Amniotic epithelial cell (primary cell): ENCODE measurements at places on chromosomes 2 and 18.

- DNase-seq = no peak
Measured at GRCh38 chr18:55001394-55002024, 42.2 kb upstream of the CCDC68 start.

- no peak for DNase-seq
Measured at GRCh38 chr2:60544954-60545560, 8.4 kb downstream of the BCL11A start.

DNA sequence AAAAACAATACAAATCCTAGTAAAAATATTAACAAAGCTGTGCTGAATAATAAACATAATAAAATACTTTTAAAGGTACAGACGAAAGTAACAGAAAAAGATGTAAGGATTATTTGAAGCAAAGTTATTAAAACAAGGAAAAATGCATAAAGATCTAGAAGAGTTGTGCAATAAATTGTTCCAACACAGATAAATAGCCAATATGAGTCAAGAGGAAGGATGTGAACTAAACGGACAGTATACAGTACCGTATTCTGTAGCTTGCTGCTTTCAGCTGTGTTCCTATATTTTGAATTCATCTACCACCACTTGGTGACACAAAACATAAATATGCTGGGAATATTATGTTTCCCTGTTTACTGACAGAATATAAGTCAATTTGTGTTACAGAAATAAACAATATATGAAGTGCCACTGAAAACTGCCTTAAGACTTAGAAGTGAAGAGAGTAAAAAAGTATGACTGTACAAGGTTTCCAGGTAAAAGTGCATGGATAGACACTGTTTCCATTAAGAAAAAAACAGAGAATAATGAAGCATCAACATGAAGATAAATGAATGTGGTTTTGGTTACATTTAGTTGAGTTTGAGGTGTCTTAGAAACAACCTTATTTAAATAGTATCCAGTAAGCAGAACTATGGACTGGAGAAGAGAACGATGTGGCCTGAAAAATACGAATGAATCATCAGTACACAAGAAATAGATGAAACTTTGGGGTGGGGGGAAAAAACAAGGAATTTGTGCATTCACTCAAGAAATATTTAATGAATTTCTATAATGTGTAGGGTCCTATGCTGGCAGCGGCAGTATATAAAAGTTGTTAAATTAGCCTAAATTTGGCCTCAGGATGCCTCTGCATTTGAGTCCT lies 13.1 kb downstream of the PPP3R1 start:
- DNase-seq = peak; percentile 58

DNA sequence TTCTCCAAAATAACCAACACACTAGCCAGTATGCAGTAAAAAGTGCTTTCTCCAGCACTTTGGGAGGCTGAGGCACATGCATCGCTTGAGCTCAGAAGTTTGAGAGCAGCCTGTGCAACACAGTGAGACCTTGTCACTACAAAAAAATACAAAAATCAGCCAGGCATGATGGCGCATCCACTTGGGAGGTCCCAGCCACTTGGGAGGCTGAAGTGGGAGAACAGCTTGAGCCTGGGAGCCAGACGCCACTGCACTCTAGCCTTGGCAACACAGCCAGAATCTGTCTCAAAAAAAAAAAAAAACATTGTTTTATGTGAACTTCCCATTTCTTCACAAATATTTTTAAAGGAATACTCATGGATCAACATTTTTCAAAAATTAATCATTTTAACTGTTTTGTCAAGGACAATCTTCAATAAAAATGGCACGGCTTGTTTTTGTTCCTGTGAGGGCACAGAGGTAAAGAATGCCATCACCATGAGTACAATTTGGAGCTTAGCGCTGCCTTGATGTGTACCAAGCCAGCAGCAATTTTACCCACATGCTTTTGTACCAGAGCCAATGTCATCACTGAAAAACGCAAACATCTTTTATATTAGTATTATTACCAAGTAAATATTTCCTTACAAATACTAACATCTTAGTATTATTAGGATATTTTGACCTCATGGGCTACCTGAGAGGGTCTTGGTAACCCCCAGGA lies 26.7 kb downstream of the RAB1A start:
- no peak for DNase-seq

GRCh38 chr18:32629981-32630700 lies 142.7 kb downstream of the KLHL14 start:
- DNase-seq = no peak

GRCh38 chr2:29375843-29376242 lies 260.6 kb downstream of the CLIP4 start:
- peak; percentile 78 for DNase-seq

- DNase-seq = peak; percentile 16
Measured at GRCh38 chr2:157468931-157469708, 25.2 kb upstream of the CYTIP start.

- peak; percentile 34 for DNase-seq
Measured at GRCh38 chr2:207833251-207833751, 63.6 kb upstream of the FZD5 start.

DNA sequence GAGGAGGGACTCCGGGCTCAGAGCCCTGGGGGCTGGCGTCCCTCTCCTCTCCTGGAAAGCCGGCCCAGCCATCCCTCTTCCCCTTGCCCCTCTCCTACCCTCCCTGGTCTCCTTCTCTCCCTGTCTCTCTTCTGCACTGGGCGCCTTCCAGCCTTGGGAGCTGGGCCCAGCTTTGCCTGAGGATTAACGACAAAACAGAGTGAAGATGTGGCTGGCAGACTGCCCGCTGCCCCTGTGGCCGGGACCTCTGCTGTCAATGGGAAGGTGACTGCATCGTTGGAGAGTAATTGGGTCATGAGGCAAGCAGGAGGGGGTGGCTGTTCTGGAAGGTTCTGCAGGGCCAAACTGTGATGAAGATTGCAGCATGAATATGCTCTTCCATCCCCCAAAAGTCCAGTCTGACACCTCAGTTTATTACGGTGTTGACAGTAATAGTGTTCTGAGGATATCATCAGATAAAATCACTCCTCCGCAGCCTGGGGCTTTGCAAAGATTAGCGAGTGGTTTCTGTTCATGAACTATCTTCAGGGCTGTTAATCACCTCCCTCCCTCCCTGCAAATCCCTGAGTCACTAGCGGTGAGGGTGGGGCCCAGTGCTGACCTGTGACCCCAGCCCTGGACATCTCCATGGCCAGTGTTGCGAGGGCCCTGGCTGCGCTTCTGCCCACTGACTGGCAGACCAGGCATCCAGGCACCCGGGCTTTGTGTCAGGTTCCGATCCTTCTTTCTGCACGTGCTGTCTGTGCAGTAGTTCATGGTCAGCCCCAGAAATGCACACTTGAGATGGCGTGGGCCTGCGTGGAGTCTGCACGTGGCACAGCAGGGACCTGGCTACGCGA lies 23.0 kb downstream of the RTP5 start:
- DNase-seq = peak; percentile 94

DNA sequence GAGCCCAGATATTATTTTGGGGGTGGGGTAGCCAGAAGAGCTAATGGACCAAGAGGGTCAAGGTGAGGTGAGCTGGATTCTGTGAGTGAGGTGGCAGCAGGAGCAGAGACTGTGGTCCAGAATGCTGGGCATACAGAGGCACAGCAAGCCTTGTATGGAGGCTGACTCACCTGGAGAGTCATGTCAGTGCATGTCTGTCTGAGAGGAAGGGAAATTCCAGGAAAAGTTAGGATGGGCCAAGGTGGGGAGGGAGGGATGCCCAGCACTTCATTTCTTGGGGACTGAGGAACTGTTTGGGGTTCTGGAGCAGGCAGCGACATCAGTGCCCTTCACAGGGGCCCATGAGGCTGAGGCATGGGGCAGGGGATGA lies 21.1 kb downstream of the PER2 start:
- DNase-seq = peak; percentile 4

DNA sequence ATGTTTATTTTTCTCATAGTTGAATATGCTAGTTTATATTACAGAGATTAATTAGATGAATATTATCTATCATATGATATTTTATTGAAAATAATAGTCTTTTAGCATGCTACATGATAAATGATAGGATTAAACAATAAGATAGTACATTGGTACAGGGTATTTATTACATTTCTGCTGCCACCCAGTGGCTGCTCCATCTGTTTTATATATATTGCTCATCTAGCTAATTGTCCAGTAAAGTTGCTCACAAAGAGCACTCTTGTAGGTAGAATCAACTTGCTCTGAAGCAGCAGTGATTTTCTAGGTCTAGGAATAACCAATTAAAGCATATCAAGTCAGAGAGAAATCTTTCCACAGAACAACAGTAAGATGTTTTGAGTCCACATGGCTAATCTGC lies 183.3 kb downstream of the ASXL3 start:
- DNase-seq = peak; percentile 3

DNA sequence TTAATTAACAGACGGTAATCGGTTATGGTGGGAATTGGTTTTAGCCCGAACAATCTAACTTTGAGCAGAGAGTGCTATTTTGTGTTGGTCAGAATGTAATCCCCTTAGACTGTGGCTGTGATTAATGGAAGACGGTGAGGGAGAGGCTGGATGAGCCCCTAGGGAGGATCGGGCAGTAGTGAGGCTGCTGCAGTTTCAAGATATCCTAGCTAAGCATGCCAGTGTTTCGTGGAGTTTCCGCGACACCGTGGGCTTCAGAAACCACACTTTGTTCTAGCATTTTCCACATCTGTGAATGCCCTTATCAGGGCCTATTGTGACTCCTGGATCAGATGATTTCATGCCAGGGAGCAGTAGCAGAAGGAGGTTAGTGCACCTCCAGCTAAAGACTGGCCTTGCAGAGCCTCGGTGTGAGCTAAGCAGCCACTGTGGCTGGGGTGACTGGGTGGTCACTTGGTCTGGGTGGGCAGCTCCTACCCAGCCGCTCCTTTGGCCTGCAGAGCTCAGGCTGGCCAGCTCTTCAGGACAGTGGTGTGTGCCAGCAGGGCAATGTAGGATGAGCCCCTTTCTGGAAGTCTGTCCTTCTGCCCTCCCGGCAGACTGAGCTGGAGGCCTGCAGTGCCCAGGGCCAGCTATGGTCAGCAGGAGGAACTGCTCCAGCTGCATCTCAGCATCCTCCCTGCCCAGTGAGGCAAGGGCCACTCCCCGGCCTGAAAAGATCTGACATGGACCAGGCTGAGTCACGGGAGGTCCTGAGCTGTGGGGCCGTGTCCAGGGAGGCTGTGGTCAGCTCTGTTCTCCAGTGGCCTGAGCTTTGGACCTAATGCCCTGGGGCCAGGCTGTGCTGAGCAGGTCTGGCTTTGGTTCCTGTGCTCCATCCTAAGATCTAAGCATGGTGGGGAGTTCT lies 142.6 kb upstream of the GPC1 start:
- DNase-seq = no peak

GRCh38 chr2:39873586-39873985 lies 94.5 kb upstream of the THUMPD2 start:
- no peak for DNase-seq

DNA sequence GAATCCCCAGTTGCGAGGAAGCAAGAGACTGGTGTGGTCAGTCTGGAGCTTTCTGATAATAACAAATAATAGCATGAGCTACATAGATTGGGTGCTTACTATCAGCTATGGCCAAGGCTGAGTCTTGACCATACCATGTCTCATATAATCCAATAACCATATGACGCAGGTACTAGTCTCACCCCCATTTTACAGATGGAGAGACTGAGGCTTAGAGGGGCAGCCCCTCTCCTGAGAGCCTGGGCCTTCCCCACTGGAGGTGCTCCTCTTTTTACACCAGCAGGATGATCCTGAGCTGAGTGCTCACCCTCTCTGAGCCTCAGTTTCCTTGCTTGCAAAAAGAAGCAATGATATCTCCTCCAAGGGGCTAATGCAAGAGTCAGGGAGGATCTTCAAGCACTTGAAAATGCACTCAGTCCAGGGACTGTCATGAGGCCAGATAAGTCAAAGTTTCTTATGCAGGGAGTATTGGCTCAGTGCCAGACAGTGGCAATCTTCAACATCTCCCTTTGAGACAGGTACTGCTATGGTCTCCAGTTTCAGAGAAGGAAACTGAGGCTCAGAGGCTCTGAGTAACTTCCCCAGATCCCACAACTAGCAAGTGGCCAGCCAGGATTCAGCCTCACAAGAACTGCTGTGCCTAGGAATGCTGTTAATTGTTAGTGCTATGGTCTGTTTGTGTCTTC lies 149.7 kb downstream of the TFCP2L1 start:
- DNase-seq = no peak

GRCh38 chr18:22318745-22319407 lies 98.8 kb downstream of the CTAGE1 start:
- DNase-seq = peak; percentile 96

- DNase-seq = no peak
Measured at GRCh38 chr2:187446711-187447110, 1.3 kb downstream of the CALCRL start.

DNA sequence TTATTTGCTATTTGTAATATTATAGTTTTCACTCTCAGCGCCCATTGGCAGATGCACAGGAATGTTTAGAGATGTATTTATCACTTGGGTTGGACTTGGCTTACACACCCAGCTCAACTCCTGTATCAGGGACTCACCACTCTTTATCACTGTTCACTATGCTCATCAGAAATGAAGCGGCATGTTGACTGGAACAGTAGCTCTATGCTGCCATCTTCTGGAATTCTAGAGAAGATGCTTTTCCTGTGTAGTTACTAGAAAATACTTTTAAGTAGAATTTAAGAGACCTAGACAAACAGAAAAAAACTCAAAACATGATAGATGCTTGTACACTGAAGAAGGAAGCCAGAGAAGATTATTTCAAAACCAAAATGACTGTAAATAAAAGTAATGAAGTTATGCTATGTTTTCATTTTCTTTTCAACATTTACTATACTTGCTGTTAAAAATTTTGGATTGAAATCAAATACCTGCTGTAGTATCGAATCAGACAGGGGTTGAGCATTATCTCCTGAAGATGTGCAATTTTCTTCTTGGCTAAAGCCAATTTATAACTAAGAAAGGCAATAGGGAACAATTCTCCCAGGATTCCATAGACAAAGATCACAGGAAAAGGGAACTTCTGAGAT lies 47.4 kb upstream of the NXPH2 start:
- DNase-seq = peak; percentile 62

- peak; percentile 36 for DNase-seq
Measured at GRCh38 chr2:46275995-46276394, 21.2 kb upstream of the EPAS1 start.

DNA sequence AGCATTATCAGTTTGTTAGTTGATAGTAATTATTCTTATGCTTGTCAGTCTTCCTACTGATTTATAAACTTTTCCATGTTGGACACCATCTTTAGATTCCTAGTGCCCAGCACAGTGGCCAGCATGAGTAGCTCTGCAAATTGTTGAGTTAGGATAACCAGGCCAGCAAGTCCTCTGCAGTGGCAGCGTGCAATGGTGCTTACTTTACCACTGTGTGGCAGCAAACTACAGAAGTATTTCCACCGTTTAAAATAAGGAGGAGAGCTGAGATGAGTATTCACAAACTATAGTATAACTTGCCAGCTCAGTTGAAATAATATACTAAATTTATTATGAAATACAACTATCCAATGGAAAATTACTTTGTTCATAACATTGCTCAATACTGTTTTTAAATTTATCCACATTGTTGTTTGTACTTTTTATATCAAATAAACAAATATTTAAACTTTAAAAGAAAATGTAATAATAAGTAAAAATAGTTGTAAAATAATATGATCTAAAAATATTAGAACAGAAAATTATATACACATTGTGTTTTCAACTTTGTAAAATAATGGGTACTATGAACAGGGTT lies 9.3 kb upstream of the THADA start:
- peak; percentile 62 for DNase-seq

- DNase-seq = no peak
Measured at GRCh38 chr2:215110918-215111317, 27.5 kb downstream of the ABCA12 start.
